ENCODE measurements at places on chromosomes 12 and 14.

DNA sequence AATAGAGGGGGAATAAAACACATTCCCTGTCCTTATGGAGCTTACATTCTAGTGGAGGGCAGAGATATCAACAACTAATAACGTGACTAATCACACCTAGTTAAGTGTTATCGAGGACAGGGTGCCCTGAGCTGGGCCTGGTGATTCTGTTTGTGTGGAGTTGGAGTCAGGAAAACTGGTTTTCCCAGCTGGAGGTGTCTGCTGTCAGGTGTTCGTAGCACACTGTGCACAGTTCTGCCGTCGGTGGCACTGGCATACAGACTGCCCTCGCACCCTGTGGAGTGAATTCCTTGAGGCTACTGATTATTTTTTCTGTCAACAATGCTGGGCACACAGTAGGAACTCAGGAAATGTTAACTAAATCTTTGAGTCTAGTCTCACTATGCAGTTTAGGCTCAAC lies 900 bp upstream of the MTERF2 start:
- DNase-seq: no peak

- no peak for DNase-seq
Observed at GRCh38 chr12:116194935-116195431, 82.5 kb downstream of the MED13L start.

DNA sequence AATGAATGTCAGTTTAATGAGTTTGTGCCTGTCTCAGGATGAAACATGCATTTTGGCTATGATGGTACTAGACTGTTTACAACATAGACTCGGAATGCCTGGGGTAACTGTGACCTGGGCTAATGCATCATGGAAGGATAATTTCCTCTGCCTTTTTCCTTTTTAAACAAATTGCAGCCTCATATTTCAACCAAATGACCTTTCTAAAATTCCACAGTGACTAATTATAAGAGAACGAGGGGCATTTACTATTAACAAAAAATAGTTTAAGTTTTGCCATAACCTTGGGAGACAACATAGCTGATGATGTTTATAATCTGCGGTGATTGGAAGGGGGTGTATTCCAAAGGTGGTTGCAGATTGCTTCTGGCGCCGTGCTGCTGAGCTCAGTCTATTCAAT lies 1140.5 kb downstream of the GALC start:
- peak; percentile 24 for DNase-seq

- DNase-seq: peak; percentile 87
Observed at GRCh38 chr14:101809671-101810514, 48.4 kb downstream of the PPP2R5C start.

- DNase-seq: no peak
Observed at GRCh38 chr12:132300789-132301722, 28.3 kb downstream of the GALNT9 start.

DNA sequence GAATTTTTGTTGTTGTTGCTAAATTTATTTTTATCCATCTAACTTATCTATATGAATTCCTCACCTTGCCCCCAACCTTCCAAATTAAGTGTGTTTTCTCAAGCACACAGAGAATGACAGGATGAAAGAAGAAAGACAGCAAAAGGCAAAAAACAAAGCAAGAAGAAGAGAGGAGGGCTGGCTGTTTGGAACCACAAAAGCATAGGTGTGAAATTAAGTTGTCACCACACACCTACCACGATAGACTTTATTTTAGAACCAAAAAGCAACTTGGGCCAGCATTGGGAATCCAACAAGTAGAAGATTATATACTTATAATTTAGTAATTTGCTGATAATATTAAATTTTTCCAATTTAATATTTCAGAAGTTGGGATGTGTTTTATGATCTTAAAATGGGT lies 58.7 kb upstream of the REP15 start:
- DNase-seq: no peak

DNA sequence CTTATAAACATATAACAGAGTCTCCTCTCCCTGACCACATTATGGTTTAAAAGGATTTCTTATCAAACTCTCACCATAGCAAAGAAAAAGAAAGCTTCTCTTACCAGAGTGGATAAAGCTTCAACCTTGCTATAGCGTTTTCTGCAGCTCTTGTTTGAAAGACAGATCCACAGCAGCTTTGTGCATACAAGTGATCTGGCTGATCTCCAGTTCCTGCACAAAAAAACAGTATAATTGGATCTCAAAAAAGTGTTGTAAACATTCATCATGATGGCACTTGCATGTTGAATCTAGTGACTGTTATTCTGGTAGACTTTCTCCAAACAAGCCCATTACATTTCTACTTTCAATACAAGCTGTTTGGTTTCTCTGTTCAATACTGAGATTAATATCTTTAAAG lies 178.9 kb upstream of the MGAT4C start:
- DNase-seq: no peak

DNA sequence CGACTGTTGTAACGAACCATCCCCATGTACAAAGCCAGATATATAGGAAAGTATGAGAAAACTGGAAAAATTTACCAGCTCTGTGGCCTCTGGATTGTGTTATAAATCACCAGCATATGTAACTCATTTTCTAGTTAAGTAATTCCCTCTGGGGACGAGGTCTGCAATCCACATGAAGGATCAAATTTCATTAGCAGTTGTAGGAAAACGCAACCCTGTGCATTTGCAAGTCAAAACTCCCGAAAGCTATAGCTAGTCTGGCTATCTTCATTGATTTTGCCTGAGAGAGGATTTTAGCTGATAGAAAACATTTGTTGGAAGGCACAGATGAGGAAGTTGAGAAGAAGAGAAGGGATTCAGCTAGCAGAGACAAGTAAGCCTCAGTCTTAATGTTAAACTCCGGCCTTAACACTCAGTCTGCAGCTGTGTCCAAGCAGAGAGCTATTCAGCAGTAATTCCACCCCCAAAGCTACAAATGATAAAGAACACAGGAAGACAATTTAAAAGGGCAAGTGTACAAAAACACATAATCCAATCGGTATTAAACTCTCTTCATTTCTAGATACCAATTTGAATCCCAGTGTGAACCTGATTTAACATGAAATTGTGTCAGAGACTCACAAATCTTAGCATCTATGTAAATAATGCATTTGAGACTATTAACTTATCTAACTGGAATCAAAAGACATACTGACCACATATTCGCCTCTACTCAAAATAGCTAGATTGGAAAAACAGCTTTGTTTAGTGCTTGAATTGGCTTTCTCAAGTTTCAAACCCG lies 54.2 kb upstream of the CERS5 start:
- peak; percentile 92 for DNase-seq

DNA sequence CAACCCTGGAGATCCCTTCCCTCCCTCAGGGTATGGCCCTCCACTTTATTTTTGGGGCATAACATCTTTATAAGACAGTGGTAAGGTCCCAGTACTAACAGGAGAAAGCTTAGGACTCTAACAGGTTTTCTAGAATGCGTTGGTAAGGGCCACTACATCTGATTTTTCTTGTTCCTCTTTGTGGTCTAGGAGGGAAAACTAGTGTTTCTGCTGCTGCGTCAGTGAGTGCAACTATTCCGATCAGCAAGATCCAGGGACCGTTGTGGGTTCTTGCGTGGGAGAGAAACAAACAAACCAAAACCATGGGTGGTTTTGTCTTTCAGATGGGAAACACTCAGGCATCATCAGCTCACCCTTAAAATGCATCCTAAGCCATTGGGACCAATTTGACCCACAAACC lies 123.6 kb upstream of the SLC16A7 start:
- DNase-seq: no peak

GRCh38 chr12:27178255-27178654 lies 65.8 kb upstream of the STK38L start:
- DNase-seq: peak; percentile 4
